GM20000 (cell line): ENCODE measurements at places on chromosomes 13 and 19.

- no peak for DNase-seq
Measured at GRCh38 chr13:24230428-24231072, 70.0 kb downstream of the SPATA13 start.

- no peak for DNase-seq
Measured at GRCh38 chr13:75495938-75496337, 14.0 kb upstream of the TBC1D4 start.

DNA sequence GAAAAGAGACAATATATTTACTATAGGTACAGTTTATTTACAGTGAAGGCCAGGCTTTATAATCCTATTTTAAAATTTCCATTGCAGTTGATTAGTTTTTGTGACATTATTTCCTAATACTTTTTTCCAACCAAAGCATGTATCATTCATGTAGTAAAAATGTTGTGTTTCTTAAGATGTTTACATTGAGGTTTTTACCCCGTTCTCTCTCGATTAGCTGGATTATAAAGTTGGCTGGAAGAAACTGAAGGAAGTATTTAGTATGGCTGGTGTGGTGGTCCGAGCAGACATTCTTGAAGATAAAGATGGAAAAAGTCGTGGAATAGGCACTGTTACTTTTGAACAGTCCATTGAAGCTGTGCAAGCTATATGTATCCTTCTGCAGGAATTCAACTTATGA lies 21.2 kb downstream of the HNRNPM start:
- no peak for DNase-seq

DNA sequence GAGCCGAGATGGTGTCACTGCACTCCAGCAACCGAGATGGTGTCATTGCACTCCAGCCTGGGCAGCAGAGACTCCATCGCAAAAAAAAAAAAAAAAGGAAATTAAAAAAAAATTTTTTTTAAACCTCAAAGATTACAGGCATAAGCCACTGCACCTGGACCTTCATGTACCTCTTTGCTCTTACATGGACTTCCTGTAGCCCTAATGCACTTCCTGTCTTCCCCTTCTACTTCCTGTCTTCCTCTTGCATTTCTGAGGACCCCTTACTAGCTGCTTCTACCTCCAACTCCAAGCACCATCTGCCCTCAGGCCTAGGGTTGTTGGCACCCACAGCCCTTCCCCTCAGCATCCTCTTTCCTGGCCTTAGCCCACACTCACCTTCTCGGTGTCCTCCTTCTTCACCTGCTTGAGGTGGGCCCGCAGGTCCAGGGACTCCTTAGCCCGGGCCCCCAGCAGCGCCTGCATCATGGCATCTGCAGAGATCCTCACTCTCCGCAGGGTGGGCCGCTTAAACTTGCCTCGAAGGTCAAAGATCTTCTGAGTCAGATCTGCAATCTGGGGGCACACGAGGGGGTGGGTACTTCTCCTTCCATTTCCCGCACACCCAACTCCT lies 3.8 kb downstream of the TNNI3 start:
- no peak for DNase-seq

DNA sequence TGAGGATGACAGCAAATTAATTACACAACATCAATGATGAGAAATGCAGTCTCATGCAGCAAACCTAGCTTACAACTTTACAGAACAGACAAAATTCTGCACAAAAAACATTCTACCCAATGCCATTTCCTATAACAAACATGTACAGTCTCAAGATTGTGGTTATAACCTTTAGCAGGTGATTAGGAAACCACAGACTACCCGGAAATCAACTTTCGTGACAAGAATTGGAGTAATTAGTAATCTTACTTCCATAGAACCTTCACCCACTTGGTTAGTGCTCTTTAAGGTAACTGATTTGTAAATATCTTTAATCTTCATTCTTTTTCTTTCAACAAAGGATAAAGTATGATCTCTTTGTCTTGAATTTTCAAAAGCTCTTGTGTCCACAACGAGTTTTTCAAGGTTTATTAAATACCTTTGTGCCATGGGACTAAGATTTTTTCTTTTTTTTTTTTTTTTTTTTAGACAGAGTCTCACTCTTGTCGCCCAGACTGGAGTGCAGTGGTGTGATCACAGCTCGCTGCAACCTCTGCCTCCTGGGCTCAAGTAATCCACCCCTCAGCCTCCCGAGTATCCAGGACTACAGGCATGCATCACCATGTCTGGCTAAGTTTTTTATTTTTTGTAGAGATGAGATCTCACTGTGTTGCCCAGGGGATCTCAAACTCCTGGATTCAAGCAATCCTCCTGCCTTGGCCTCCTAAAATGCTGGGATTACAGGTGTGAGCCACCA lies 78.8 kb downstream of the MAP4K1 start:
- no peak for DNase-seq

- DNase-seq = peak; percentile 68
Measured at GRCh38 chr19:19171821-19172532, 1.9 kb upstream of the MEF2B start.

DNA sequence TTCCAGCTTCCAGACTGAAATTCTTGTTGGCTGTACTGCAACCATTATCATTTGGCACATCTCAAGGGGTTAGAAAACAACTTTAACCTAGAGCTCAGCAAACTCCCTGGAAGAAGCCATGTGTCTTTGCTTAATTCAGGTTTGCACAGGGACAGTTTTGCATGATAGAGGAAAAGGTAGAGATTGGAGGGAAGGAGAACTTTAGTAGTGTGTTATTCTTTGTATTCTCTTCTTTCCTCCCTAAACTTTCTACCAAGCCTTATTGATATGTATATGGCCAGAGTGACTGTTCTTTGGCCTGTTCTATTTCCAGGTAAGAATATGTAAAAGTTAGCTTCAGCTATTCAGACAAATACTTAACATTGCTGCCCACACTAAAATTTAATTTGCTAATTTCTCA lies 53.1 kb downstream of the UGGT2 start:
- DNase-seq = no peak

- no peak for DNase-seq
Measured at GRCh38 chr13:86135856-86136255, 336.6 kb upstream of the SLITRK6 start.

DNA sequence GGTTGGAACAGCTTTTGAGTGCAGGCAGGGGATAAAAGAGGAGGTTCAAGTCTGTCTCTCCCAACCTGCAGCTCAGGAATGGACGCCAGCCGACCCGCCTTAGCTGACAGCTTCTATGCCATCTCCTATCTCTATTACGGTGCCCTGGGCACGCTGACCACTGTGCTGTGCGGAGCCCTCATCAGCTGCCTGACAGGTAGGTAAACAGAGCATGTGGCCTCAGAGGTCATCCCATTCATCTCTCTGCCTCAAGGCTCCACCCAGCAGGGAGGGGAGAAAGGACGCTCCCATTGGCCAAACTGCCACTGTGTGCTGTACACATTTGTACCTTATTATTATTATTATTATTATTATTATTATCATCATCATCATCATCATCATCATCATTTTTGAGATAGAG lies 16.5 kb downstream of the SLC5A5 start:
- DNase-seq = no peak

GRCh38 chr13:78784014-78784750 lies 125.2 kb upstream of the OBI1 start:
- DNase-seq = no peak

DNA sequence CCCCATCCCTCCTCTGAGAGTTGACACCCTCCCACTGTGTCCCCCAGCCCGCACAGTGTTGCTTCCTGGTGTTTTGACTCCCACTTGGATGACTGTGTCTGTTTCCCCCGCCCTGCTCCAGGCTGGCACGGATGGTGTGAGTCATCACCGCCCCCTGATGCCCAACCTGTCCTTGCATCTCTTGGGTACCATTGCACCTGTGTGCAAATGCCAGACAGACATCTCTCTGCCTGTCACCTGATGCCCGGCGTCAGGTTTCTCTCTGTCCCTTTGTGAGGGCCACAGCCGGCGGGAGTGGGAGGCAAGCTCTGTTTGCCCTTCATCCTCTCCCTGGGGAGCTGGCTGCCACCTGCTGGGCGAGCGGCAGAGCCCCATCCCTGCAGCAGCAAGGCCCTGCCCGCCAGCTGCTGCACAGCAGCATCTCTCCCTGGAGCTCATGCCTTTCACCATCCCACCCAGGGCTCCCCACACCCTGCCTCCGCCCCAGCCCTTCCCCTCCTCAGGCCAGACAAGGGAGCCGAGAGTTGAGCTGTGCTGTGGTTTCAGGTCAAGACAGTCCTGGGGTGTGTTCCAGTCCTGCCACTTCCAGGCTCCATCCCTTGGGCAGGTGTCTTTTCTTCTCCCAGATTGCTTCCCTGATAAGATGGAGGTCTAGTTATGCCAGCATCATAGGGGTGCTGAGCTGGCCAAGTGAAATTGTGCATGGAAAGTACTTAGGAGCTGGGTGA lies 29.7 kb downstream of the NKPD1 start:
- no peak for DNase-seq

- DNase-seq = no peak
Measured at GRCh38 chr13:73849292-73849691, 284.9 kb downstream of the KLF12 start.

- DNase-seq = no peak
Measured at GRCh38 chr13:24249624-24250023, 59.8 kb upstream of the C1QTNF9 start.

GRCh38 chr19:17415121-17415520 lies 4.7 kb upstream of the MVB12A start:
- DNase-seq = no peak

DNA sequence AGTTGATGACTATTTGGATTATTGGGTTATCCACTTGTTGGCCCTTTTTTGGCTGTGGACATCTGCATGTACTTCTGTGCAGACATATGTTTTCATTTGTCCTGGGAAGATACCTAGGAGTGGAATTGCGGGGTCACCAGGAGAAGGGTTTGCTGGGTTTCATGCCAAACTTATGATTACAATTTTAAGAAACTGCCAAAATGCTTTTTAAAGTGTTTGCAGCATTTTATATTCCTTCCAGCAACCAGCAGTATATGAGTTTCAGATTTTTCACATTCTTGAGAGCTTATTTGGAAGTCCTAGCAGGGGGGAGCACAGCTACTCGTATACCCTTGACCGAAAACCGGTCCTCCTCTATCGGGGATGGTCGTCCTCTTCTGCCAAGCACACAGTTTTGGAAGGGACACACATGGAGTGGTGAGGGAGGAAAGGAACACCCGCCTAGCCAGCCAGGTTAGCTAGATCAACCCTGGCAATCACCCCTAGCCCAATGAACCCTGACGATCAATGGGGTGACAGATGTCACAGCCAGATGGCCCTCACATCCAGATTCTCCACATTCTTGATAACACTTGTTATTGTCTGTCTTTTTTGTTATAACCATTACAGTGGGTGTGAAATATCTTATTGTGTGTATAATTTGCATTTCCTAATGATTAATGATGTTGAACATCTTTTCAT lies 26.7 kb upstream of the RNF113B start:
- DNase-seq = no peak

DNA sequence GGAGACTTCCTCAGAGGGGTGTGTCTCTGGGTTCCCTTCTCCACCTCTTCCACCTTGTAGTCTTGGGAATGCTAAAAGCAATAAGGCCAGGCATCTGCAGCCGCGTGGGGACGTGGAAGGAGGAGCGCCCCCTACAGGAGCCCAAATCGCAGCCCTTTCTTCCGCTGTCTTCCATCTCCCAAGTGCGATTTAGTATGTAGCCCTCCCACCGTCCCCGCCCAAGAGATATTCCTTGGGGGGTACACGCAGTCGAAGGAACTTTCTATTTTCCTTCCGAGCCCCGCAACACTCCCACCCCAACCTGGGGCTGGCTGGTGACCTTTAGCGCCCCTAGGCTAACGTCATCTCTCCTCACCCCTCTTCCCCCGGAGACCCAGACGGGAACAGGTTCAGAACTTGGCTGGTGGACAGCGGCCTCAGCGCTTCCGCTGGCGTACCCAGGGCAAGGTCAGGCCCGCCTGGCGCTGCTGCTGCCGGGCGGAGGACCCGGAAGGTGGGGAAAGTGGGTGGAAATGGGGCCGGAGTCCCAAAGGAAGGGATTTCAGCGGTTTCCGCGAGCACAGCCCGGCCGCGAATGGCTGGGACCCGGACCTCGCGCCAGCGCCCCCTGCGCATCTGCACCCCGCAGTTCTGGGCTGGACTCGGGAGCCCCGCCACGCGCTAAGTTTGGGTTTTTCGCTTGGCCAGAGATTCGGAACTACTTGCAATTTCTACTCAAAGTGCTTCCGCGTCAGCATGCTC lies 2.1 kb upstream of the PCDH8 start:
- peak; percentile 80 for DNase-seq

GRCh38 chr19:5323475-5323811 lies 17.2 kb downstream of the PTPRS start:
- DNase-seq = no peak

- no peak for DNase-seq
Measured at GRCh38 chr19:49564616-49565045, 15.7 kb downstream of the NOSIP start.

DNA sequence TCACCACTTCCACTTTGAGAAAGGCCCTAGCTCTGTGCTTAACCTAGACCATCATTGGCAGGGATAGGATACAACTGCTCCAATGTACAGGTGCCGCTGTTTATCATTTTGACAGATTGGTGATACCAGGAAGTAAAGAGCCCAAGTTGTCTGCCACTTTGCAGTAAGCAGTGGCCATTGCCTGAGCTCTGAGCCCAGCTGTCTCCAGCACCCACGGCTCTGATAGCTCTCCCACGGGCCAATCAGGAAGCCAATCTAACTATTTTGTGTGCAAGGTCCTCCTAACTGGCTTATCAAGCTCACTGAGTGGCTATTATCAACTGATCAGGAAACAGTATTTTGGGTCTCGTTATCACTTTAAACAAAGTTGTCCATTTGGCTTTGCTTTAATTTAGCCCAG lies 181.1 kb downstream of the DCT start:
- no peak for DNase-seq

DNA sequence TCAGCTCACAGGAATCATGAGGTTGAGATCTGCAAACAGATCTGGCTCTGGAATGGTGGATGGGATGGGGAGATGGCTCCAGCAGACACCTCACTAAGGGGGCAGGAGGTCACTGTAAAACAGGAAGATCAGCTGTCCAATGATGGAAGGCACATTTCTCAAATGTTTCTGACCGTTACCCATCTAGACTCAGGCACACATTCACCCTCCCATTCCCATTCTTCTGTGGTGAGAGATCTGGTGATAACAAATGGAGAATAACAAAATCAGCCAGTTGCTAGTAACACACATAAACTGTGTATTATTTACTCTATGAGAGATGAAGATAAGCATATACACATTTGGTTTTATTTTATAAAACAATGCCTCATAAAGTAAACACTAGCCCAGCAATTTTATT lies 235.9 kb downstream of the TSHZ3 start:
- DNase-seq = no peak

GRCh38 chr19:10228393-10228792 lies 2.7 kb downstream of the S1PR2 start:
- DNase-seq = no peak

DNA sequence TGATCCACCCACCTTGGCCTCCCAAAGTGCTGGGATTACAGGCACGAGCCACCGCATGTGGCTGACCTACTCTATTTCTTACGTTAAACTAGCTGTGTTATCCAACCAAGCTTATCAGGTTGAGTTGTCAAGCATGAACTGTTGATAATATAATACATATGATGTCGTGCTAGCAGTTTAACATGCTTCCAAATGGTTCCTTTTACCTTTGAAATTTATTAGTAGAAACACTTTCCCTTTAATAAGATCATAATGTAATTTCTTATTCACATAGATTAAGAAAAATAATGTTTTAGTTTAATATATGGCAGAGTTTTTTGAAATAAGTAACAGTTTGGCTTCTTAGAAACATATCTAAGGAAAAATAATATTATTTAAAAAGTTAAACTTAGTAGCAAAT lies 34.4 kb upstream of the VWA8 start:
- DNase-seq = no peak
